ENCODE measurements at places on chromosomes 6 and 20.

DNA sequence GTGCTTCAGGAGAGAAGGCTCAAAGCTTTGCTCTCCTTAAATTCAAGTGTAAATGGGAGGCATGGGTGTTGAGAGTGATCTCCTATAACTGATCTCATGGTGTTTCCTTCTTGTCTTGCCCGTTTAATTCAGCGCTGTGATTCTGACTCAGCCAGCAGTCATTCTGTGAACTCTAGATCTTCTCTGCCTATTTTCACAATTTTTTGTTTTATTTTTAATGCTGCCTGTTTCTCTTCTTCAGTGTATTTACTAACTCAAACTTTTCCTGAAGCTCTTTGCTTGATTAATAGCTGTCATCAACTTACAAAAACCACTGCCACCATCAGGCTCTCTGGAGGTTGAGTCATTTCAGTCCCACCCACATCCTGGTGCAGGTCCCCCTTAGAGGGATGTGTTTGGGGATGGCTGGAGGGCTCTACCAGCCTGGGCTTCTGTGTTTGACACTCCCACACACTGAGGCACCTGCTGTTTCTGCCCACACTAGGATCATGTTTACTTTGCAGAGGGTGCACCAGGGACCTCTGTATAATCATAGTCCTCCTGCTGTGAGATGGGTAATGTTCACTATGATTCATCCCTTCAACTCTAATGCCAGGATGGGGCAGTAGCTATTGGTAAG, 94.0 kb downstream of the SHLD1 start:
- DNase-seq: no peak

DNA sequence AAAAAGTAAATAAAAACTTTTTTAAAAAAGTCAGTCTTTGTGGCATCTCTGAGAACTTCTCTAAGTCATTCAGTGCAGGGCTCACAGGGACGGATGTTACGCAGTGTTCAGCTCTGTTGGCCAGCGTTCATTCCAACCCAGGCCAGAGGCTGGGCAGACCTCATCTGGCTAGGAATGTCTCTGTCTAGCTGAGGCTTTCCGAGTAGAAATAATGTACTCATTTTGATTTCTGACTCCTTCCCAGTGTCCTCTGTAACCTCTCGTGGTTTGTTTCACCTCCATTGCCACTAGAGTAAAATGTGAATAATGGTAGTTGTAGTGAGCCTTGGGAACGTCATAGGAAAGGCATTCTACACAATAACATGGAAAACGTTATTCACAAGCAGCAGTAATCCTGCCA, 135.1 kb downstream of the TMEM242 start:
- DNase-seq: no peak

DNA sequence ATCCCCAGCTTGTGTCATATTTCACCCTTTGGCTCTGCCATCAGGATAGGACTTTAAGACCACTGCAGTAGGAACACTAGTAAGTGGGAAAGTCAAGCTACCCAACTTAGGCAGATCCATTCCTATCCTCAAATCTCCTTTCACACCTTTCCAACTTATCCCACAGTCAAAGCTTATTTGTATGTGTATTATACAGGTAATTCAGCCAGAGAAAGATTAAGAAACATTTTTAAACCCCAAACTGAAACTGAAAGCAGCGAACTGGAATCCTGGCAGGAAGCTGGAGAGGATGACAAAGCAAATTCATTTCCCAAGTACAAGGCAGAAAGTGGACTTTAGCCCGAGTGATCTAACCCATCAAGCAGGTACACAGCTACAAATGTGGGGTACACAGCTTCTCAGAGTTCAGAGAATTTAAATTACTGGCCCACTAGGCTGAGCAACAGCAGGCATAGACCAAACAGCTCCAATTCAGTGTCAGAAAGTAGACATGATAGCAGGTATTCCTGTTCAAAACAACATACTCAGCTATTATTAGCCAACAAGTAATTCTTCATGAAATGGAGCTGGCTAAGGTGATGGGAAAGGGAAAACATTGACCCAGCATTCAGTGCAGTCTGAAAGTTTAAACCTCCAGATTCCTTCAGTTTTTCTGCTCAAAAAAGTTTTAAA, 39.1 kb downstream of the ILRUN start:
- peak; percentile 58 for DNase-seq

DNA sequence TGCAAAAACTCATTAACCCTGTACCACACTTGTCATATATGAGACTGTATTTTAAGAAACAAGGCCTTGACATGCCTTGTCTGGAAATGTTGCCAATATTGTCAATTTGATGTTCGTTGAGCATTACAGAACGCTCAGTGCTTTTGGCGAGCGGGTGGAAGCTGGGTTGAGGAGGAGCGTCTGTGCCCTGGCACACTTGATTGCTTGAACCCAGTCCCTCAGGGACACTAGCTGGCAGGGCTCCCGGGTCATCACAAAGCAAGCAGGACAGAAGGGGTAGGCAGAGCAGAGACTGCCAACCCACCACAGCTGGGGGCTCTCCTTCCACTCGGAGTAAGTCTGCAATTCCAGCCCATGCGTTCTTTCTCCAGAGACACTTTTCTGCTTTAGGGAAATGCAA, 286.3 kb downstream of the KHDC1L start:
- no peak for DNase-seq

DNA sequence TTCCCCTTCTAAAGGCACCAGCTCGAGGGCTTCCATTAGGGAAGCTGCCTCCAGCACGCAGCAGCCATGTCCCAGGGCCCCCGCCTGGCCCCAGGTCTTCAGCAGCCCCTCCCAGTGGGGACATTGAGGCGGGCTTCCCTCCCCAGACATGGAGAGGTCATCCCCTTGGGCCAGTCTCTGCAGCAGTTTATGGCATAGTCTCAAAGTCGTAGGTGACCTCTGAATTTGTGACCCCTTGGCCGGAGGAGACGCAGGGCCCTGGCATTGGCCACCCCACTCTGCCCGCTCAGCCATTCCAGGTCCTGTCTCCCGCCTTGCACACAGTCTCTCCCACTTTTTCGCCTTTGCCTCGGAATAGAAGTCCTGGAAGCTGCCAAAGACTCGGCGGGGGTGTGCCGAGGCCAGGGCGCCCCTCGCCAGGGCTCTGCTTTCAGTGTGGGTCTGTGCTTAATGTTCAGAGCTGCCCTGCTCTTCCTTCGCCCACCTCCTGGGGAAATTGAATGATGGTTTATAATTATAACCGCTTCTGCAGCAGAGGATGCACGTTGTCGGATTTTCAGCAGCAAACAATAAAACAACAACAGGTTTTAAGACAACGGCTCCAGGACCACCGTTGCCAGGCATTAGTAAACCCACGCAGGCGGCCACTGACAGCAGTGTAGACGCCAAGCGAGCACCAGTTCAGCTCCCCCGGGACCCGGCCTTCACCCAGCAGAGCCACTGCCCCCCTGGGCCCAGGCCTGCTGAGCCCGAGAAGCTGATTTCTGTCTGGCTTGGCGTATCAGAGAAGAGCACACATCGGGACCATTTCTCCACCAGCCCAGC, 187.0 kb downstream of the TAF4 start:
- DNase-seq: no peak

DNA sequence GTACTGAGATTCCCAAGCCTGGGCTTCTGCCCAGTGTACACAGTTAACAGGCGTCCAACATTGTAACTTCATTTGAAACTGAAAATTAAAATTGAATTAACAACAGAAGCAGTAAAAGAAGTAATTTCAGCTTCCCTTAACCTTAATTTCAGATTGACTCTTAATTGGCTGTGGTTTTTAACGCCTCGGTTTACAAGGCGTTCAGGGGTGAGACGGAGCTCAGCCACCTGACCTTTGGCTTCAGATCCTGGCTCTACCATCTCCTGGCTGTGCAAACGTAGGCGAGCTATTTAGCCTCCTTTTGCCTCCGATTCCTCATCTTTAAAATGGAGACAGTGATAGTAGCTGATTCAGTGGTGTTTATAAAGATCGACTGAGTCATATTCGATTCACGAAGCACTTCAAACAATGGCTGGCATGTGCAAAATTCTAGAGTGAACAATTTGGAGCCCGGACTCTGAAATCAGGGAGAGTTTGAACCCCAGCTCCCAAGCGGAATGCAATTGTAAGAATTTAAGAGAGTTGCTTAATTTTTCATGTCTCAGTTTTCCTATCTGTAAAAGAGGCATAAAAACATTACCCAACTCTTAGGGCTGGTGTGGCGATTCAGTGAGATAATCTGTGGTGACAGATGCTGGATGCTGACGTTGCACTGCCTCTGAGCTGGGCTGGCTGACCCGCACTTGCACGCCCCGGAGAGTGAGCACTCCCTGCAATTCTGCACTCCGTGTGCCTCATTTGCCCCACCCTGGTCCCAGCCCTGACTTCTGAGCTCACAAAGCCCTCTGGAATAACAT, 23.5 kb upstream of the OCSTAMP start:
- DNase-seq: no peak

- no peak for DNase-seq
These were observed 727.9 kb upstream of the MAN1A1 start for GRCh38 chr6:120077489-120077888.

GRCh38 chr6:24477070-24477469, 12.3 kb downstream of the GPLD1 start:
- no peak for DNase-seq

- DNase-seq: no peak
These were observed 246.0 kb downstream of the PHACTR1 start for GRCh38 chr6:12962529-12962928.

- DNase-seq: no peak
These were observed 106.8 kb upstream of the ARMC2 start for GRCh38 chr6:108741331-108741989.

DNA sequence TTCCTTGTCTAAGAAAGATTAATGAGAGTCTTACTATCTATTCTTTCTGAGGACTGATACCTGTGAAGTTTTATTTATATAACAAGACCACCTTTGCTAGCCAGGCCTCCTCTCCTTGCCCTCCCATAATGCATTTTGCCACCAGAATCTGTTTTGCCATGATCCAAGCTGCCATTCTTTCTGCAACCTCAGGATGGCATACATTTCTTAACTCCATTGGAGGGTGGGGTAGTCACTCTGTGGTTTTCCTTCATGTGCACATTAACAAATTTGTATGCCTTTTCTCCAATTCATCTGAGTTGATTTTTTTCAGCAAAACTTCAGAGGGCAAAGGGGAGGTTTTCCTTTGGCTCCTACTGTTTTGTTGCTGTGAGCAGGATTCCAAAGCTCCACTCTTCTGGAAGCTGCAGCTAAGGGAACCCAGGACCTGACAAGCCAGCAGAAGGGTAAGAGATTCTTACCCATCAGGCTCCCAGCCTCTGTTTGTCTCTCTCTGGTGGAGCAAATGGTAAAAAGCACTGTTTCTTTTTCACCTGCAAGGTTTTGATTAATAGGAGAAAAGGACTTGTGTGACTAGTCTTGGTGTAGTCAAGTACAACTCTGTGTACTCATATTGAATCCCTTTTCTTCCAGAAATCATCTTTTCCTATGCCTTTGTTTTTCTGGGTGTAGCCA, 26.2 kb upstream of the ENPP4 start:
- no peak for DNase-seq

- DNase-seq: no peak
These were observed 34.7 kb upstream of the IRF4 start for GRCh38 chr6:356828-357251.

GRCh38 chr6:137867685-137868509, 838 bp downstream of the TNFAIP3 start:
- DNase-seq: peak; percentile 50

DNA sequence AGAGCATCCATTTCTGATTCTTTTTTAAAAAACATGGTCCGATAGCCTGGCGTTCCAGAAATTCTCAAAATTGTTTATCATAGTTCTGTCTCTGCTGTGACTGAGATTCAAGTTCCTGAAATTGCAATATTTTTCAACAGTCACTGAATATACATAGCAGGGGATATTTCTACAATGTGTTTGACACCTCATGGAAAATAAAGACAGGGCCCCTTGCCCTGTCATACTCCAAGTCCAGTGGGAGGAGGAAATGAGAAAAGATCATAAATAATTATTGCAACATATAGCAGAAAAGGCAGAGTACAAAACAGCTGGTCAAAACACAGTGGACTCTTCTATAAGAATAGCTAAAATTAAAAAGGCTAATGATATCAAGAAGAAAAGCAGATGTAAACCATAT, 234.8 kb upstream of the SPTLC3 start:
- DNase-seq: no peak

DNA sequence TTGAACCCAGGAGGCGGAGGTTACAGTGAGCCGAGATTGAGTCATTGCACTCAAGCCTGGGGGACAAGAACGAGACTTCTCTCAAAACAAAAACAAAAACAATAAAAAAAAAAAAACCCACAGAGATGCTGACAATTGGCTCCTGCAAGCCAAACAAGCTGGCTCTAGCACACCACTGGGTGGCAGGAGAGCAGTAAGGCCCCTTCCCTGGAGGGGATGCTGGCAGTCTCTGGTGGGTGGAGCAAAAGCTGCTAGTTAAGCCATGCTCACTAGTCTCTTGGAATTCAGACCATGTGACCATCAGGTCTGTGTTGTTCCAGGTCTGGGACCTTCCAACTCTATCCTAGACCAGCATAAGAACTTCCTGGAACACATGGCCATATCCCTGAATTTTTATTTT, 18.9 kb upstream of the DSN1 start:
- no peak for DNase-seq

DNA sequence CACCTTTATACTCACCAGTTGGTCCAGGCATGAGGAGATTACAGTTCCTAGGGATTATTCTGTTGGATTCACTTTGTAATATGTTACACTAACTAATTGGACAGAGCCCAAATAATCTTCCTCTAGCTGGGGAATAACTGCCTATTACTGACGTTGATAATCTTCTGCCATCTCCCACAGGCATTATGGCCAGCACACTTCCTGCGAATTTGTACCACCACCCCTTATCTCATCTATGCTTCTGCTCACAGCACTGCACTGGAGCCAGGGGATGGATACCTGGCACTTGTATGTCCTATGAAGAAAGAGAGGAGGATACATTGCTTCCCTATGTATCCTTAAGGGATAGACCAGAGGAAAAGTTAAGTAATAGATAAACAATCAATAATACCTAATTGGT, 494.8 kb upstream of the MAN1A1 start:
- DNase-seq: no peak

DNA sequence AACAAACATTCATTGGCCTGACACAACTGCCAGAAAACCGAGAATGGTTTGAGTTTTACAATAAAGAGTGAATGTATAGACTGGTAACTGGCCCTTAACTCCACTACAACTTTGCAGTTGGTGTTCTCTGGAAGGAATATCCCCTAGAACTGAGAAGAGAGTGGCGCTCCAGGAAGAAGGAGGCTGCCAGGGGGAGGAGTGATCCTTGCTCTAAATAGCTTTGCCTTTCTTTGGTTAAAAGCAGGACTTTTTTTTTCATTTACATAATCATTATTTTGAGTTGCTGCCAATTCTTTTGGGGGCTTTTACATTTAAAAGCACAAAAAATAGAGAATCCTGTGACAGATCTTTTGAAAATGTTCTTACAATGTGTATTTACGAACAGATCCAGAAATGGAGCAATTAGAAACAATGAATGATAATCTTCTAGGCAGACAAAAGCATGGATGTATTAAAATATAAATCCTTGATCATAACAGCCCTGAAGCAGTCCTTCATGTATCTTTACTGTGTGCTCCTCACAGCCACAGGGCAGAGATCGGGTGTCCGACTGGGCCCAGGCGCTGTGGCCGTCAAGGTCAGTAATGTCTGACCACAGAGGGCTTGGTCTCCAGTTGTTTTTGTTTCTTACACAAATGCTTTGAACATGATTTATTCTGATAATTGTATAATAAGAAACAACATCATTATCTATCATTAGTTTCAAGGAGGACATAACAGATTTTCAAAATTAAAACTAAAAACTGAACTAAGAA, 612.2 kb downstream of the HDGFL1 start:
- DNase-seq: no peak

All from CD14-positive monocyte (primary cell).